ENCODE measurements at places on chromosomes 12 and 14. TPM values are rescaled to one million over a fixed set of nuclear protein-coding genes. Genes with fewer than 3 reads are reported as not detected.

- DNase-seq, result no peak
These were observed 15.1 kb upstream of the LHX5 start for GRCh38 chr12:113486722-113487121.

DNA sequence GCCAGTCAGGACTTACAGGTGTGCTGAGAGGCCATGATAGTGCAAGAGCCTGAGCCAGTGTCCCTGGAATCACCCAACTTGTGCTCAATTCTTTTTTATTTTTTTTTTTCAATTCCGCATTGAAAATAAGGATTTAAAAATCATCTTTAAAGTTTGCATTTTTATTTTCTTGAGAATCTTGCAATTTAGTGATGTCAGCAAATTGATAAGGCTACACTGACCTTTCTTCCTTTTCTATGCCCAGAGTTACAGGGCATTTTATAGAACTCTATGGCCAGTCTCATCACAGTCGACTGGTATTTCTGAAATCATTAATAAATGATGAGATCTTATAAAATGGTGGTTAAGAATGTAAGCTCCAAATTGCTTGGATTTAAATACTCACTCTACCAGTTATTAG is 63.3 kb upstream of the PRKD1 start:
- DNase-seq, result no peak

- DNase-seq, result no peak
These were observed 38.0 kb downstream of the CHST11 start for GRCh38 chr12:104494793-104495158.

DNA sequence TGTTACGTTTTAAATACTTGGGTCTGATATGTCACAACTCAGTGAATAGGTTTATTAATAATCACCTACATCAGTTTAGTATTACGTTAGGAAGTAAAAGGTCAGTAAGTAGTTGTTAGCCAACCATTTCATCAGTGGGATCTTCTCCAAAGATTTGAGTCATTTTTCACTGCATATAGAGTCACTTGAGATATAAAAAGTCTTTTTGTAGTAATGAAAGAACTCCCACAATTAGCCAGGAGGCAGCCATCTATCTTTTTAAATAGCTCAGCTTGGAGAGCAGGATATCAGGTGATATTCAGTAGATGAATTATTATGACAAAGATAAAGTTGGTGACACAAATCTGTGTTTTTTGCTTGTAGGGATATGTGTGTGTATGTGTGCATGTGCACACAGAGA is 309.3 kb downstream of the PDZRN4 start:
- no peak for DNase-seq

DNA sequence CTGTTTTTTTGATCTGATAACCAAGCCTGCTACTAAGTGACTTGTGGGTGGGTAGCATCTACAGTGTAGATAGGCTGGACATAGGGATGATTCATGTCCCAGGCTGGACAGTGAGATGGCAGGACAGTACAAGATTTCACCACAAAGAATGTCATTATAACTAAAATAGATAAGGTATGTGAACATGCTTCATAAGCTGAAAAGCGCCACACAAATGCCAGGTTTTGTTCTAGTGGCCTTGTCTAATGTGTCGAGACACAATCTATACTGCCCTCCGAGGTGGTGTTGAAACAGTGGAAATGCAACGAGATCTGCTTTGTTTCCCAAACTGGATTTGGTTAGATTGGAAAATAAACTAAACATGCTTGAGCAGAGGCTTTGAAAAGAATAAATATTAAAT is 4.4 kb downstream of the LGALS3 start:
- no peak for DNase-seq

DNA sequence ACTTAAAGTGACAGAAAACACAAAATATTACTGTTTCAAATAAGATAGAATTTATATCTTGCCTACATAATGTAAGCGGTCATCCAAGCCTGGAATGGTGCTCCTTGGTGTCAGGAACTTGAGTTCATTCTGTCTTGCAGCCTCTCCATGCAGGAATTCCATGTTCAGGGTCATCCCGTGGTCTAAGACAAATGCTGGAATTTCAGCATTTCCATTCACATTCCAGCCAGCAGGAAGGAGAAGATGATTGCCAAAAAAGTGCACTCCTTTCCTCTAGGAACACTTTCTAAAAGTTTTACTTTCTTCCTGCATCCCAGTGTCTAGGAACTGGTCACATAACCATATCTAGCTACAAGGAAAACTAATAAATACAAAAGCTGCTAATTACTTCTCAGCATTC is 106.3 kb downstream of the PTPRO start:
- DNase-seq, result no peak

GRCh38 chr14:23326491-23327332 is 5.5 kb downstream of the PABPN1 start:
- no peak for DNase-seq

- no peak for DNase-seq
These were observed 9.2 kb downstream of the DNAH10 start for GRCh38 chr12:123771261-123771660.

GRCh38 chr14:36848213-36848612 is 186.6 kb downstream of the PAX9 start:
- DNase-seq, result no peak

GRCh38 chr14:92997343-92998061 is 74.6 kb downstream of the CHGA start:
- no peak for DNase-seq

CMTM5 gene
- polyA plus RNA-seq, result 2.6 TPM

RNASE3 gene
- 1.4 TPM for polyA plus RNA-seq

SLC16A7 gene
- 4.1 TPM for polyA plus RNA-seq

ART4 gene
- 0.23 TPM for polyA plus RNA-seq

TCTN1 gene
- 73.3 TPM for polyA plus RNA-seq

RAB15 gene
- polyA plus RNA-seq, result 23.9 TPM
